Islet precursor cell (in vitro differentiated cells): ENCODE measurements at places on chromosomes 7 and 10.

- peak; percentile 94 for DNase-seq
These were observed 86.9 kb downstream of the JAZF1 start for GRCh38 chr7:28093623-28094232.

GRCh38 chr7:22944022-22944421 is 69.9 kb downstream of the HYCC1 start:
- DNase-seq, result peak; percentile 61

GRCh38 chr7:140640060-140640637 is 464 bp downstream of the DENND2A start:
- peak; percentile 74 for DNase-seq

DNA sequence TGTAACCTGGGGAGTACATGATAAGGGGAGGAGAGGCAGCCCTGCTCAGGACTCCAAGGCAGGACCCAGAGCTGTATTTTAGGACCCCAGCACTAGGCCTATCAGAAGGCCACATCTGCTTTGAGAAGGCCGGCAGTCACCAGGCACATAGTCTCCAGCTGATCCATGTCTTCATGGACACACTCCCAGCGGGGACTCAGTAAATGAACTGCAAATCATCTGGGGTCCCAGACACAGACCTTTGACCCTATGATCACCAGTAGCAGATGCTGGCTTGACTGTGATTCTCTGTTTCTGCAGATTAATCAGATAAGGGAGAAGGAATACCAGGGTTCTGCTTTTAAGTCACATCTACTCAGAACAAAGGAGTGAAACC is 341.4 kb upstream of the PODXL start:
- peak; percentile 56 for DNase-seq

DNA sequence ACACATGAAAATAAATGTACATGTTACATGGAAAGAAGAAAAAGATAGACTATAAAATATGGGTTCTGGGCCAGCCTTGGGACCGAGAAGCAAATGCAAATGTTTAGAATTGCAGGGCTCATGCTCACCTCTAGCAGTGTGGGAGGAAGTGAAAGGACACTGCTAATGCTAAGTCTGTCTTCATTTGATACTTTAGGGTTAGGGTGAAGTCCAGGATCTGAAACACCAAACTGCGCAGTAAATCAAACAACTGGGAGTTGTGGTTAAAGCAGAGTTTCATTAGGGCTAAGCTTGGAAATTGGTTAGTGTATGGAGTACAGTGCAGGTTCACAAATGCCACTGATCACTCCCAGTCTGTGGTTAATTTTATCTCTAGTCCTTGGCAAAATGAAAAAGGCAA is 73.2 kb upstream of the PDK4 start:
- DNase-seq, result no peak

DNA sequence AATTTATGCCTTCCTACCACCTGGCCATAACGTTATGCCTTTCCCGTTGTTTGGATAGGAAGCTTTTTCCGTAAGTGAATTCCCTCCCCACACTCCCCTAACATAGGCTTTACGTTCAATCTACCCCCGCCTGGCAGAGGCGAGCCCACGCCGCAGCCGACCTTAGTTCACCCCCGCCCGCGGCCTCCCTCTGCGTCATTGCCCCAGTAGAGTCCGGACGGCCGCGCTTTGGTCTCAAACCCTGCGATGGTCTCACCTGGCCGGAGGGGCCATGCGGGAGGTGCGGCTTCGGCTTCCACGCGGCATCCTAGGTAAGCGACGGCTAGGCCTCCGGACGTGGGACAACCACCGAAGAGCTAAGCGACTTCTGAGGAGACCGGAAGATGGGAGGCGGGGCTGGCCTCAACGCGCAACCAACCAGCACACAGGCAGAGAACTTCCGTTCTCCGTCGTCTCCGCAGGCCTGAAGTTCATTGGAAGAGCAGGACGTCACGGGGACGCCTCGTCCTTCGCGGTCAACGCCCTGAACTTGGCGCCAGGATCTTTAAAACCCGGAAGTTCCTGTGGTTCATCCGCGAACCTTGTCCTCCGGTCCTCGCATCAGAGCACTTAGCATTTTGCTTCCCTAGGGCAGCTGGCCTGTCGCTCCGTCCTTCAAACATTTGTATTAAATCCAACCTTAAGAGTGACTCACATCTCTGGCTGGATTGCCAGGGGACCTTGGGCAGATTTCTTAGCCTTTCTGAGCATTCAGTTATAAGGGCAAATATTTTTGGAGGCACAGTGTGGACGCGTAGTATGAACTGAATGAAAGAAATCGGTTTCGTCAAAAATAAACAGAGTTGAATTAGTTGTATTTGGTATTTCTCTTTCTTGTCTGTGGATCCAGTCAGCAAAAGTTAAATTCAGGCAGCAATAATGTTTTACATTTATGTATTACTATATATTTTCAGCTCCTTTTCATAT is at the start of gene CHCHD2:
CHCHD2 (minus strand) TSS at position 369 of the 966 bp plus-strand sequence; CDS start at position 306, 63 bp downstream.
- peak; percentile 79 for DNase-seq

DNA sequence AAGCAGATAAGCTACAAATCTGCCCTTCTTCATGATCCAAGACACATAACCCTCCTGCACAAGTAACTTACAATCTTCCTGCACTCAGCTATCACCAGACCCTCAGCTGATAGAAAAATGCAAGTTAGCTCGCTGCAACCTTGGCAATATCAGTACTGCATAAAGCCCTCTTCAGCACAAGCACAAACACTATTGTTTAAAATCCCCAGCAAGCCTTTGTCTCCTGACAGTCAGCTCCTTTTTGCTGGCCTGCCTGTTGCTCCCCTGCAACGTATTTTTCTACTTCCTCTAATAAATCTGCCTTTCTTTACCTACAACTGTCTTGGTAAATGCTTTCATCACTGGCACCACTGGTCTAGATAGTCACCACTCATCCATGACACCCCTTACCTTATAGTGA is 59.8 kb downstream of the BAMBI start:
- no peak for DNase-seq

- no peak for DNase-seq
These were observed 9.9 kb upstream of the DNAAF5 start for GRCh38 chr7:716636-717035.

- no peak for DNase-seq
These were observed 42.6 kb upstream of the DNAH11 start for GRCh38 chr7:21500117-21500832.

- DNase-seq, result no peak
These were observed 122.5 kb downstream of the FAM53B start for GRCh38 chr10:124621637-124622036.

DNA sequence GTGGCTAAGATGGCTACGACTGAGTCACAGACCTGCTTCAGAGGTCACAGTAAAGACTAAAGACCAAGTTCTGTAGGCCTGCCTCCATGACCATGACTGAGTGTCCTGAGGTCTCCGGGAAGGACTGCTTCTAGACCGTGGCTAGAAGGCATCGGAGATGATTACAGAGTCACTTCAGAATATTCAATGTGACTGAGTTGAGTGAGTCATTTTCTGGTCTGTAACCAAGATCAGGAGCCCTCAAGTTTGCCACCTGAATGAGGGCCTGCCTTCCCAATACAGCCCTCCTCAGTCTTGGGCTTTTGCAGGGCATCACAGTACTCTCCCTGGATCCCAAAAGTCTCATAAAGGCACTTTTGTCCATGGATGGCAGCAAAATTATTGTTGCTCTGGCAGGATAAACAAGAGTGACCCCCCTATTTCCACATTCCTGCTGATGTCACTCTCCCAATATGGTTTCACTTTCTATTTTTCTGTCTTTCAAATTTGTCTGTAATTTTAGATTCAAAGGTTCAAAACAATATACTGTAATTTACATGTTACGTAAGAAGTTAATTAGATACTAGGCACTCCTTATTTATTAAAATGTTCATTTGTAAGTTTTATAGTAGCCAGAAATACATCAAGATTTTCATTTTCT is 47.7 kb upstream of the ZNF92 start:
- no peak for DNase-seq

- DNase-seq, result no peak
These were observed 1605.4 kb upstream of the LRRTM3 start for GRCh38 chr10:65320236-65321026.

GRCh38 chr10:75179657-75180177 is 30.9 kb upstream of the VDAC2 start:
- DNase-seq, result no peak

DNA sequence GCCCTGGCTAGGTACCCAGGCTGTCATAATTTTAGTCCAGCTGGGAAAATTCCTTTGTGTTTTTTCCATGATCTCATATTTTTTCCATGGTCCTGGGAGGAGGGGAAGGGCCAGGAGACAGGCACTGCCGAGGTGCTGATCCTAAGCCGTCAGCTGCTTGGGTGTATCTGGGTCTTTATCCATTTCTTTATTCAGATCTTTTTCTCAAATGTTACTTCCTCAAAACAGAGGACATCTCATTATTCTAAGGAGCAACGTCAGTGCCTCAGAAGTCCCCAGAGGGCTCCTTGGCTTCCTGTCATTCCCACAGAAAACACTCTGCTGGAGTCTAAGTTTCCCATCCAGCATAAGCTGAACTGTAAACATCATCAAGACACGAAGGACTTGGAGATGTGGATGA is 2.8 kb upstream of the OR6V1 start:
- peak; percentile 9 for DNase-seq

DNA sequence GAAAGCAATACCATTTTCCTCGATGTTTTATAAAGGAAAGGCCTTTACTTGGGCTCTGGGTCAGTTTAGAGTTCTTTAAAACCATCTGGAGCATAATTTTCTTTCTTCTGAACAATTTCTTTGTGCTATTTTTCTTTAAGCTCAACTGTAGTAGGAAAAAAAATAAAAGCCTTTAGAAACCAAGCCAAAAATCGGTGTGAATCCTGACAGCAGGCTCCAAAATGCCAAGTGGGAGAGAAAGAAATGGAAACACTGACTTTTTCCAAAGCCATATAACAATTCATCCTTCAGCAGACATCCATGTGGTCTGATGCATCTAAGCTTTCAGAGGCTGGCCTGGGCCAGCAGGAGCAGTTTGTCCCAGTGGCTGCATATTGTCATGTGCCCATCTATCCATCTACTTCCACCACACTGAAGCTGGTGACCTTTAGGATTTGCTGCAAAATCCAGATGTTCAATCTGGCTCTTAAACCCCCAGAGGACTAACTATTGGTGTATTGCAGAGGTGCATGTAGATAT is 23.0 kb upstream of the ITPRID1 start:
- DNase-seq, result no peak

GRCh38 chr7:84154991-84155781 is 39.4 kb downstream of the SEMA3A start:
- no peak for DNase-seq

- DNase-seq, result no peak
These were observed 63.6 kb downstream of the C10orf67 start for GRCh38 chr10:23281044-23281433.

DNA sequence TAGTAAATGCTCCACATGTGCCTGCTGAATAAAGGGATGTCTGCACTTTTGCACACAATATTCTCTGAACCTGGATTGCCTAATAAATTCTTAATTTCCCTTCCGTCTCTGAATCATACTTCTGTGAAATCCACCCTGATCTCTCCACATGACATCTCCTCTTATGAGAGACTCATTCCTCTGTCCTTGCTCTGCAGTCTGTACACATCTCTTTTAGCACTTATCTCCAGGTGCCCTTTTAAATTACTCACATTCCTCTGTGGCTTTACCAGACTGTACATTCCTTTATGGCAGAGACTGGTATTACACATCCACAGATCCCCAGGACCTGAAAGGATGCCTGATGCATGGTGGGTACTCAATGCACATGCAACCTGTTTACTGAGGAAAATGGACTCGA is 527.6 kb downstream of the PHTF2 start:
- peak; percentile 69 for DNase-seq

DNA sequence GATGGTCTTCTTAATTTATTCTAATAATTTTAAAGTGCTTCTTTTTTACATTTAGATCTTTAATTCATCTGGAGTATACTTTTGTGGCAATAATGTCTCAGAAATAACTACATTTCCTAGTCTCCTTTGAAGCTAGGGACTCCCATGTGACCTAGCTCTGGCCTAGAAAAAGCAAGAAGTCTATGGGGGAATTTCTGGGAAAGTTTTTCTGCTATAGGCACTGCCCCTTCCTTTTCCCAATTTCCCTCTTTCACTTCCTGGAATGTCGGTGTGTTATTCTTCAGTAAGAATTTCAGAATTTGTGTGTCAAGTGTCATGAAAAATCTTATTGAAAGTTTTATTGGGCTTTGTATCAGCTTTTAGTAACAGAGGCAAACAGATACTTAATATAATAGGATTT is 94.6 kb upstream of the LRRC4 start:
- DNase-seq, result no peak

DNA sequence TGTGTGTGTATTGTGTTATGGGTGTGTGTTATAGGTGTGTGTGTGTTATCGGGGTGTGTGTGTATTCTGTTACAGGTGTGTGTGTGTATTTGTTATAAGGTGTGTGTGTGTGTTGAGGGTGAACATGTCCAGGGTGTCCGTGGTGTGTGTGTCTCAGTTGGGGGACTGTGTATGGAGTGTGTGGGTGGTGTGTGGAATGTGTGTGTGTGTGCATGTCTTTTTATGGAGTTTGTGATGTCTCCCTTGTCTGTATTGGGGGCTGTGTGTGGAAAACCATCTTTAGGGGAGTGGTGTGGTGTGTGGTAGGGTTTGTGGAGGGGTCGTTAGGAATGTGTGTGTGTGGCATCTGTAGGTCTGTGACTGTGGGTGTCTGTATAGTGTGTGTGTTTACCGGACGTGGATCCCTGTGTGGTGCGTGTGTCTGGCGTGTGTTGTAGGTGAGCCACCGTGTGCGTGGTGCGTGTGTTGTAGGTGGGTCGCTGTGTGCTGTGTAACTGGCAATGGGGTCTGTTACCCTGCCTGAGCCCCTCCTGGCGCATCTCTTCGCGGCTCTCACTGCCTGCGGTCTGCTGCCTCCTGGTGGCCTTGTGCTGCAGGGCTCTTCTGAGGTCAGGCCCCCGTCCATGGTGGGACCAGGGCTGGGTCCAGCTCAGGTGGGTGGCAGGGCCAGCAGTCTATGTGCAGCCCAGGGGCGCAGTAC is 61.7 kb downstream of the PALD1 start:
- peak; percentile 69 for DNase-seq
